ENCODE measurements at places on chromosomes 6 and 20.

GRCh38 chr6:40411881-40412280, 175.3 kb downstream of the LRFN2 start:
- no peak for DNase-seq

- no peak for DNase-seq
Observed at GRCh38 chr20:13147971-13148370, 73.1 kb upstream of the ISM1 start.

- DNase-seq = no peak
Observed at GRCh38 chr20:46592580-46593362, 42.3 kb upstream of the OCSTAMP start.

DNA sequence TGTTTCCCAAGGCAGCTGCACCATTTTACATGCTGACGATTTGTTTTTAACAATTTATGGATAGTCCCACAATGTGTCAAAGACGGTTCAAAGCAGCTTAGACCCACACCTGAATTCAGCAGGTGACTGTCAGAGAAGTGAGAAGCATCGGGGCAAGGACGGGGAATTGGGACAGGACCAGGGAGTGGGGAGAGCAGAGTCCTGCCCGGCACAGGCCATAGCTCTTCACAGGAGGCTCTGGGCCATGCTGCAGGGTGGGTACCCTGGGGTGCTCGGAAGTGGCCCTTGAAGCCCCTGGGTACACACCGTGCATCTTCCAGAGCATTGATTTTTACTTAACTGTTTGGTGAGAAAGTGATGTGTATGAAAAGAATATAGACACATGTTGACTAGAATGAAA, 33.2 kb upstream of the PHACTR3 start:
- DNase-seq = no peak

DNA sequence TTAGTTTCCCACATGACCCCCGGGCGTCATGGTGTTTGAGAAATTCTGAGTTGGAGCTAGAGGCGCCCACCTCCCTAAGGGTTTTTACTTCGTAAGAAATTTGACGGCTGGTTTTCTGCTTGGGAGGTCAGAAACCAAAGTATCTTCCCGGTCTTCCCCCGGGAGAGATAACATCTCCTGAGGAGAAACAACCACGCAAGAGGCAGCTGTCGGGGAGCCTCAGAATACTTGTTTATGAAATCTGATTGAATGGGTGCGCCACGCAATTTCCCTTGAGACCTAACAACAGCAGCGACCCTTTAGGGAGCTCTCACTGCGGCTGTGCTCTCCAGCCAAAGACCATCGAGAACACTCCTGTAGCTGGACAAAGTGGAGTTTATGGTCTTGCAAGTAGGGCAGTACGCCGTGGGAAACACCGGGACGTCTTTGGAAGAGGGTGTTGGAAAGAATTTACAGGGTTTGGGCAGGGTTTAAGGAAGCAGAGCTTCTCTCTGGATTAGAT, 608 bp upstream of the EIF2S2 start:
- DNase-seq = peak; percentile 26

DNA sequence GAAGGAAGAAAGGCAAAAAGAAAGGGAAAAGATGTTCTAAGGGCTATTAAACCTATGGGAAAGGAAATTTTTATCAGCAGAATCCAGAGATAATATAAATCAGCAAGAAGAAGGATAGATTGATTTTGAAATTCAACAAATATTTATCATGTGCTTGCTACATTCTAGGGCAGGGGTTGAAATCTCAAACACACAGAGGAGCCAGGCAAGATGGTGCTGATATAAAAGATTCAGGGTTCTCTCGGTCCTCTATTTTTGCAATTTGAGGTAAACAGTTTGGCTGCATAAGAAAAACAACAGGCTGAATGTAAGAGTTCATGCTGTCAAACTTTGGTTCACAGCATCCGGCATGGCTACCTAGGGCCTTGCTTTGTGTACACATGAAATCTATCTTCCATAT, 109.6 kb upstream of the BMP2 start:
- DNase-seq = peak; percentile 45

- no peak for DNase-seq
Observed at GRCh38 chr20:63179687-63180568, 36.0 kb downstream of the YTHDF1 start.

DNA sequence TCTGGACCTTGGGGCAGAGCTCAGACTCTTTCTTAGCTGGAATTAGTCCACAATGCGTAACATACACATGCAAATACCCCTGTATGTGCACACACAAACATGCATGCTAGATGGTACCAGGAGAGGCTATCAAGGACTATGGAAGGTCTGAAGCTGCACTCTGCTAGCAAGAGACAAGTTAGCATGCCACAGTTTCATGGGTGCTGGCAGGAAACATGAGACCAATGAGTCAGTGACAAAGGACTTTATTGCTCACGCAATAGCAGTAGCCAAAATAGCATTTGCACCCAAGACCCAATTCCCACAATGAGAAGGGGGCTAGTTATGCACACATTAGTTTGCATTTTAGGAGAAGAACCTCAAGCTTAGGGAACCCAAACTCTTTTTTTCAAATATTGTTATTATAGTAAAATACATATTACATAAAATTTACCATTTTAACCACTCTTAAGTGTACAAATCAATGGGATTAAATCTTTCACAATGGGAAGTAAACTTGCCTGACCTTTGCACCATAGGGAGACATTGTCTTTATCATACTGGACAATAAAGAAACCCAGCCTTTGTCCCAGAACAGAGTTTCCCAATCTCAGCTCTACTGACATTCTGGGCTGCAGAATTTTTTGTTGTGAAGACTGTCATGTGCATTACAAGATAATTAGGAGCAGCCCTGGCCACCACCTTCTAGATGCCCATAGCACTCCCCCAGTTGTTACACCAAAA, 69.1 kb downstream of the NRSN1 start:
- no peak for DNase-seq

- DNase-seq = no peak
Observed at GRCh38 chr20:23453549-23454543, 1.2 kb upstream of the CST11 start.

- DNase-seq = no peak
Observed at GRCh38 chr6:157600807-157601206, 219.8 kb downstream of the ZDHHC14 start.

DNA sequence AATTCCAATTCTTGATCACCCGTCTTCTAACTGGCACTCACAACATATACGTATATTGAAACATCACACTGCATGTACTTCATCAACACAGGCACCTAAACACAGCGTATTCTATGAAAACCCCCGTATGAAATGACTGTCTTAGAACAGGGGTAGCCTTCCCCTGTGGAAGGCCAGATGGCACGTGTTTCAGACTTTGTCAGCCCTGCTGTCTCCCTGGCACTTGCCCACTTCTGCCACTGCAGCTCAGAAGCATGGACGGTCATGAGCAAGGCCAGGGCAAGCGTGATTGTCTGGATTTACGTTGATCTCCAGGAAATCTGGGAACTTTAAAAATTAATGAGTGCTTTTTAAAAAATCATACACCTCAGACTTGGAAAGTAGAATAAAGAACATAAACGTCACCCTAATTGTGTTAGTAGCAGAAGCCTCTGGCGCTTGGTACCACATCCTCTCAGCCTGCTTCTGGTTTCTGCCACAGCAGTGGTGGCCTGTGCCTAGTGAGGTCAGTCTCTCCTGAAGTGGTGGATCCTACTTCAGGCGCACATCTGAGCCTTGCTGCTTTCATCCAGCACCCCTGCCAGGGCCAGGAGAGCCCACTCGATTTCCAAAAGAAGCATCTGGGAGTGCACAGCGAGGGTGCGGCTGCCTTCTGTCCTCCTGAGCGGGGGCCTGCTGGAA, 18.3 kb downstream of the PDE10A start:
- no peak for DNase-seq

- no peak for DNase-seq
Observed at GRCh38 chr6:114764866-114765265, 422.0 kb upstream of the HS3ST5 start.

- DNase-seq = no peak
Observed at GRCh38 chr6:126957721-126958120, 160.8 kb upstream of the RSPO3 start.

GRCh38 chr20:48098866-48099265, 313.6 kb upstream of the SULF2 start:
- DNase-seq = no peak

DNA sequence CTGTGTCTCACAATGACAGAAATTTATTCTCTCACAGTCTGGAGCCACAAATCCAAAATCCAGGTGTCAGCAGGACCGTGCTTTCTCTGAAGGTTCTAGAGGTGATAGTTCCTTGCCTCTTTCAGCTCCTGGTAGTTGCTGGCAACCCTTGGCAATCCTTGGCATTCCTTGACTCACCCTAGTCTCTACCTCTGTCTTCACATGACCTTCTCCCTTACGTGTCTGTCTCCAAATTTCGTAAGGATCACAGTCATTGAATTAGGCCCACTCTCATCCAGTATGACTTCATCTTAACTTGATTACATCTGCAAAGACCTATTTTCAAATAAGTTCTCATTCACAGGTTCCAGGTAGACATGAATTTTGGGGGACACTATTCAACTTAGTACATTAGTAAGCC, 143.1 kb downstream of the CEP57L1 start:
- DNase-seq = no peak

GRCh38 chr6:118872726-118873125, 21.2 kb upstream of the ASF1A start:
- DNase-seq = no peak

- no peak for DNase-seq
Observed at GRCh38 chr20:44012466-44013226, 98.0 kb downstream of the TOX2 start.

GRCh38 chr20:56429941-56430340, 17.9 kb downstream of the CASS4 start:
- DNase-seq = no peak

- no peak for DNase-seq
Observed at GRCh38 chr20:61037498-61037897, 214.6 kb upstream of the CDH4 start.

DNA sequence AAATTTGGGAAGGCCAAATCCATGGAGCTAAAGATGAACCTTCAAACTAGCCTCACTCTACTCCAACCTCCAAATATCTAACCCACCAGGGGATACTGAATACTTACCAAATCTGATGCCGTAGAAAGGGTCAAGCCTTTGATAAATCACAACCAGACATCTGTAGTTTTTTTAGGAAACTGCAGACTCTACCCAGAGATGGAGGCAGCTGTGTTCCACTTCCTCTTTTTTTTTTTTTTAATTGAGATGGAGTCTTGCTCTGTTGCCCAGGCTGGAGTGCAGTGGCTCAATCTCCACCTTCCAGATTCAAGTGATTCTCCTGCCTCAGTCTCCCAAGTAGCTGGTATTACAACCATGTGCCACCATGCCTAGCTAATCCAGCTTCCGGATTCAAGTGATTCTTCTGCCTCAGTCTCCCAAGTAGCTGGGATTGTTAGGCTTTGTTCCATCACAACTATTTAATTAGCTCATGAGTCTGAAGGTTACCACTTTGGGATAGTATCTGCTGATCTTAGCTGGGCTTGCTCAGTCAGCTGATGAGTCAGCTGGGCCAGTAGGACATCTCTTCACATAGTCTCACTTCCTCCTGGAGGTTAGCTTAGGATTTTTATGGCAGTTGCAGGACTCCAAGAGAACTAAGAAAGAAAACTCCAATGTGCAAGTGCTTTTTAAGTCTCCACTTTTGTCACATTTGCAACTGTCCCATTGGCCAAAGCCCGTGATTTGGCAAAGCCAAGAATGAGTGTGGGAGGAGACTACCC, 13.3 kb downstream of the FRK start:
- no peak for DNase-seq

DNA sequence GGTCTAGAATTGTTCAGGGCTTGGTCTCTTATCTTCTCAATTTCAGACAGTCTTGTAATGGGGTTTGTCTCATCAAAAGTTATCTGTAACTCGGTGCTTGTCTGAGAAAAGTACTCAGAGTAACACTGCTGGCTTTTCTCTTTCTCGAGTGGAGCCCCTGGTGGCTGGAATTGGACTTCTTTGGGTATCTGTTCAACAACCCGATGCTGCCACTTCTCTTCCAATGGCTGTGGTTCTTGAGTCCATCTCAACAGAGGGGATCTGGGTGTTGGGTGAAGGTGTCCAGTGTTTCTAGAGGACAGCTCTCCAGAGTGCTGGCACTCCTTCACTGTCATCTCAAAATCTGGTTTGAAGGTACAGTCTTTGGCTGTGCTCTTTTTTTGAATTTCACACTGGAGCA, 24.6 kb downstream of the DST start:
- DNase-seq = no peak

DNA sequence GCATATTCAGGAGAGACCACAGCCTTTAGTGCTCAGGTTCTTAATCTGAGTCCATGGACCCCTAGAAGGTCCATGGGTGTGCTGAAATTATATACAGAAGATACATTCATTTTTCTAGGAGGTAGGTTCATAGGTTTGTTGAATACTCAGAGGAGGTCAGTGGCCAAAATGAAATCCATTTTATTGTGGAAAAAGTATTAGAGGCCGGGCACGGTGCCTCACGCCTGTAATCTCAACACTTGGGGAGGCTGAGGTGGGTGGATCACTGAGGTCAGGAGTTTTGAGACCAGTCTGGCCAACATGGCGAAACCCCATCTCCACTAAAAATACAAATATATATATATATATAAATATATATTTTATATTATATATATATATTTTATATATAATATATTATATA, 9.0 kb upstream of the UST start:
- no peak for DNase-seq

GRCh38 chr20:59835448-59836395, 97.7 kb downstream of the SYCP2 start:
- no peak for DNase-seq

- DNase-seq = no peak
Observed at GRCh38 chr6:108294297-108294726, 542 bp upstream of the AFG1L start.

GRCh38 chr6:168313431-168314011, 6.1 kb downstream of the DACT2 start:
- no peak for DNase-seq

DNA sequence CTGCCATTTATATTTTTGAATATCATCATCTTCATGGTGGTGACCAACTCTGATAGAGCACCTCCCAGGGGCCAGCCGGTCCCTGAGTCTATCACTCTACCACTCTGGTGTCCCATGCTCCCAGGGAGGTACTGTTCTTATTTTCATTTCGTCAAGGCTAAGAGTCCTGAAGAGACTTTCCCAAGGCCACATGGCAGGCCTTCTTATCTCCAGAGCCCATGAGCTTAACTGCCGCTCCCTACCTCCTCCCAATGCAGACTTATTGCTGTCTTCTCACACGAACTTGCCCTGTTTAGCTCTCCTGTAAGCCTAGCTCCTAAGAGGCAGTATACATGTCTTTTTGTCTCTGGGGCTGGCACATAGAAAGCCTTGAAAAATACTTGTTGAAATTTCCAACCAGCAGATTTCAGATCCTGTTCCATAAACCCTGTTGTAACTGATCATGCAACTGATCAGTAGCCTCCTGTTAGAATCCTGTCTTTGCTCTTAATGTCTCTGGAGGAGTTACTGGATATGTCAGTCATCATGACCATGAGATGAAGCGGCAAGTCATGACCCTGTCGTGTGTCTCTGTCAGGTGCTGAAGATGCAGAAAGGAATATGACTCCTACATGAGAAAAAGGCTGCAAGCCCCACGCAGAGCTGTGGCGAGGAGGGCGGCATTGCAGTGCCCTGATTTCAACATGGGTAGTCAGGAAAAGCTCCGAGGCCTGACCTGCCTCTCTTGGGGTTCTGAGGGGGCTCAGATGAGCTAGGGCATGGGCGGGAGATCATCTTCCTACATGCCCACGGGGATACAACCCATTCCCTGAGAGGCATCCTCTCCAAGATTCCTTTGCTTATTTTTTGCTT, 60.0 kb downstream of the TTI1 start:
- DNase-seq = no peak

GRCh38 chr6:2378891-2379652, 133.7 kb upstream of the GMDS start:
- no peak for DNase-seq

GRCh38 chr6:741410-742339, 48.7 kb upstream of the EXOC2 start:
- DNase-seq = no peak

- no peak for DNase-seq
Observed at GRCh38 chr6:98695091-98695801, 139.1 kb upstream of the POU3F2 start.
